Activated T-helper 1 cell treated with Interleukin-2 at 50 U/mL for 16 hours (primary cell): ENCODE measurements at places on chromosomes 1 and 21.

DNA sequence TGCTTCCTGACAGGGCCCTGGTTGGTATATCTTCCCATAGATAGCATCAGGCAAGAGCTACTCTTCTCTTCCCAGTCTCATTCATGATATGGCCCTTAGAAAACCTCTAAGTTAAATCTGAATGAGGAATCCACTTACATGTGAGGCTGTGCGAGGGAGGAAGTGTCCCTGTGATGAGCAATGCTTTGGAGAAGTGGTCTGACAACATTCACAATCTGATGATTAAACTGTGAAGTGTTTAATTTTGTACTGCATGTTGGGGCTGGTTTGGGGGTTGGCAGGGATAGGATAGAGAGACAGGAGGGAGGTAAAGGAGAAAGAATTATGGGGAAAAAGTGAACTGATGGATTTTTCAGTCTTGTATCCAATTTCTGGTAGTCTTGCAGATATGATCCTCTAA is 421.2 kb upstream of the DAB1 start:
- DNase-seq = no peak

- no peak for DNase-seq
These were observed 155.6 kb upstream of the CSF3R start for GRCh38 chr1:36638268-36638667.

GRCh38 chr1:38083541-38083940 is 36.9 kb upstream of the POU3F1 start:
- DNase-seq = no peak

DNA sequence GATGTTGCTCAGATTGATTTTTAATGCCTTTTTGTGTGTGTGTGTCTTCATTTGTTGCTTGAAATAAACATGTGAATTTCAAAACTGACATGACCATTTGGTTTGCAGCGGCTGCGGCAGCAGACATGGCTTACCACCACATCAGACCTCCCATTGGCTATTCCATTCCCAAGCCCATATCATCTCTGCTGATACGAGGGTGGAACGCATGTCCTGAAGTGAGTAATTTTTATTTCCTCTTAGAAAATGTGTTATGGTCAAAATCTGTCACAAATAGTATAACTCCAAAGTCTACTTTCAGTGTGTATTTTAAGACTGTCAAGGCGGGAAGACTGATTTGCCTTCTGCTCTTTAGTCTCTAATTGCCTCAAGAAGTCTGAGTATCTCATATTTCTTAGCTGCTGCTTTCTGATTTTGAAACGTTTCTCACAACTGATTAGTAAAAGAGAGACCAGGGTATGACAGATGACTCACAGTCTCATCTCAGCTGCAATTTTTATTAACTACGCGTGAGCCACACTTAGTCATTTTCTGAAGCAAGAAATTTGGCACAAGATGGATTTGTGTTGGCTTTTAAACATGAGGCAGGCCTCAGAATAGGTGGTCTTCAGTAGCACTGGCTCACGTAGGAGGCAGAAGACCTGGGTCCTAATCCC is 49.0 kb downstream of the LRRC53 start:
- DNase-seq = no peak

GRCh38 chr1:182777386-182777785 is 12.2 kb upstream of the NPL start:
- DNase-seq = no peak

DNA sequence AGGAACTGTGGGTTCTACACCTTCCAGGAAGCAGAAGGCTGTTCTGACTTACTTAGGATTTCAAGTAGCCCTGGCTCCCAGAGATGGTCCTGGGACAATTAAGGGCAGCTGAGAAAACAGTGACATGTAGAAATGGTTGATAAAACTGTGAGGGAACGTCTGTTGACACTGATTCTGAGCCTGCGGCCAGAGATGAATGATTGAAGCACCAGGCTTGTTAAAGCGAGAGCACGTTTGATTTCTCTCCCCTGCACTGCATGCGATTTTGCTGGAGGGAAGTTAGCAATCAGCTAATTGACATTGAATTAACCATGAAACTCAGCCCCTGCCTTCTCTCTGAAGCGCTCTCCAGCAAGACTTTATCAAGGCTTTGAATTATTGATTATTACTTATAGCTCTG is 29.9 kb upstream of the POU3F1 start:
- DNase-seq = no peak

DNA sequence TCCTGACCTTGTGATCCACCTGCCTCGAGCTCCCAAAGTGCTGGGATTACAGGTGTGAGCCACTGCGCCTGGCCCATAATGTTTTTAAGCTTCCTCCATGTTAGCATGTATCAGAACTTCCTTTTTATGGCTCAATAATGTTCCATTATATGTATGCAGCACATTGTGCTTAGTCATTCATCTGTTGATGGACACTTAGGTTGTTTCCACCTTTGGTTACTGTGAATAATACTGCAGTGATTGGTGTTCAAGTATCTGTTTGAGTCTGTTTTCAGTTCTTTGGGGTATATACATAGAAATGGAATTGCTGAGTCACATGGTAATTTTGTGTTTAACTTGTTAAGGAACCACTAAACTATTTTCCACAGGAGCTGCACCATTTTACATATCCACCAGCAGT is 17.7 kb downstream of the CMPK1 start:
- no peak for DNase-seq

- no peak for DNase-seq
These were observed 1.7 kb downstream of the CFAP410 start for GRCh38 chr21:44337449-44337848.

- no peak for DNase-seq
These were observed 20.9 kb downstream of the PLA2G2F start for GRCh38 chr1:20160034-20160433.

GRCh38 chr1:181126871-181127587 is 38.5 kb downstream of the IER5 start:
- no peak for DNase-seq

DNA sequence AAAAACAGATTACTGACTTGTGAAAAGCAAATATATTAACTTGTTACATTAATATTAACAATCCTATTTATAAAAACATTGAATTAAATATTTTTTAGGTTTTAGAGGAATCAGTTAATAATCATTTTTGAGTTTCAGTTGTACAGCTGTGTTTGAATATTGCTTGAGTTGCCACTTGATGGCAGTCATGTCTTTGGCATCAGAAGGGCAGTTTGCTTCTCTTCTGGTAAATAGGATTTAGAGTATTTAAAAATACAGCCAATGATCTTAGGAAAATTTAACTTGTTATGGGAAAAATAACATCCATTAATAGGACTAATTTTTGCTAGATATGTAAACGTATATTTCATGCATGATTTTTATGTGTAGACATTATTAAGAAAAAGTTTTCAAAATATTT is 234.1 kb downstream of the NCAM2 start:
- DNase-seq = no peak

DNA sequence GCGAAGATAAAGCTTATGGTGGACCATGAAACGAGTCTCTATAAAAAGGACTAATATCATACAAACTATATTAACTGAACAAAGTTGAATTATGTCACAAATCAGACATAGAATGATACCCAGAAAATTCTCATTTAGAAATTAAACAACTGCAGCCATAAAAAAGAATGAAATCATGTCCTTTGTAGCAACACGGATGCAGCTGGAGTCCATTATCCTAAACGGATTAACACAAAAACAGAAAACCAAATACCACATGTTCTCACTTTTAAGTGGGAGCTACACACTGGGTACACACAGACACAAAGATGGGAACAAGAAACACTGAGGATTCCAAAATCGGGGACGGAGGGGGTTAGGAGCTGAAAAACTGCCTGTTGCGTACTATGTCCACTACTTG is 11.5 kb downstream of the COP1 start:
- DNase-seq = no peak

- DNase-seq = no peak
These were observed 19.8 kb downstream of the KMO start for GRCh38 chr1:241551759-241552638.

DNA sequence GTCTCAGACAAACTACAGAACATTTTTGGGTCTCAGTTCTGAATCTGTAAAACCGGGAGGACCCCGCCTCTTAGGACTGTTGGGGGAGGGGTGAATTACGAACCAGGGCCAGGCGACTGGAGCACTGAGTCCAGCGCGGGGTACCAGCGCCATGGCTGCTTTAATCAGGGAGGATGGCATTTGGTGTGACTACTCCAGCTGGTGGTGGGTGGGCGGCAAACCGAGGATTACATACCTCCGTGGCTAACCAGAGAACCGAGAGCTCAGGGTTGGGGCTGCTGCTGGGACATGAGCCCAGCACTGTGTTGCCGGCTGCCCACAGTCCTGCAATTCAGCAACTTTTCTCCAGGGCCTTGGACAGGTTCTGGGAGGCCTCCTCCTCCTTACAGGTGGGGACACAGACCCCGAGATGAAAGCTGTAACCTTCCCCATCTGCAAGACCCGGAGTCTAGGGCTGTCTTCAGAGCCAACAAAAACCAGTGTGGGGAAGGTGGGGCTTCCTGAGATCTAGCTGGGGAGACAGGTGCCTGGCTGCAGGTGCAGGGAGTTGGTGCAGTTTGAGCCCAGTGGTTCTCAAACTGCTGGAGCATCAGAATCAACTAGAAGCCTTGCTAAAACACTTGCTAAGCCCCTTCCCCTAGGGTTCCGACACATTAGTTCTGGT is 273.5 kb downstream of the FOXD2 start:
- no peak for DNase-seq

- no peak for DNase-seq
These were observed 61.8 kb downstream of the CENPF start for GRCh38 chr1:214664651-214665433.

DNA sequence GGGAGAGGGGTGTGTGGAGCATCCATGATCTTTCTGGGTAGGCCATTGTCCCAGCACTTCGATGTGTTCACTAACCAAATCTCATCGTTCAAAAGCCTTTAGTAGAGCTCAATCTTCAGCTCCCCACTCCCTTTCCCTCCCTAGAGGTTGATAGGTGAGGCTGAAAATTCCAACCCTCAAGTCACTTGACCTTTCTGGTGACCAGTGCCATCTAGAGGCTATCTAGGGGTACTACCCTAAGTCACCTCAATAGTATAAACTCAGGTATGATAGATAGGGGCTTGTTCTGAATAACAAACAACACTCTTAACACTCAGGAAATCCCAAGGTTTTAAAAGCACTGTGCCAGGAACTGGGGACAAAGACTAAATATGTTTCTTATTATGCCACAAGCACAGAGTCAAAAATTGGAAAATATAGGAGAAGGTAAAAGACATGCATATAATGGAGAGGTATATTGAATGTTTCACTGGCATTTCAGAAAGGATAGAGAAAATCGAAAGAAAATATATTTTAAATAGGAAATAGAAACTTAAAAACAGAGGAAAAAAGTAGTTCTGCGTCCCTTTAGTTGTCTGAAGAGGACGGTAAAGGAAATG is 42.9 kb upstream of the CD53 start:
- no peak for DNase-seq

DNA sequence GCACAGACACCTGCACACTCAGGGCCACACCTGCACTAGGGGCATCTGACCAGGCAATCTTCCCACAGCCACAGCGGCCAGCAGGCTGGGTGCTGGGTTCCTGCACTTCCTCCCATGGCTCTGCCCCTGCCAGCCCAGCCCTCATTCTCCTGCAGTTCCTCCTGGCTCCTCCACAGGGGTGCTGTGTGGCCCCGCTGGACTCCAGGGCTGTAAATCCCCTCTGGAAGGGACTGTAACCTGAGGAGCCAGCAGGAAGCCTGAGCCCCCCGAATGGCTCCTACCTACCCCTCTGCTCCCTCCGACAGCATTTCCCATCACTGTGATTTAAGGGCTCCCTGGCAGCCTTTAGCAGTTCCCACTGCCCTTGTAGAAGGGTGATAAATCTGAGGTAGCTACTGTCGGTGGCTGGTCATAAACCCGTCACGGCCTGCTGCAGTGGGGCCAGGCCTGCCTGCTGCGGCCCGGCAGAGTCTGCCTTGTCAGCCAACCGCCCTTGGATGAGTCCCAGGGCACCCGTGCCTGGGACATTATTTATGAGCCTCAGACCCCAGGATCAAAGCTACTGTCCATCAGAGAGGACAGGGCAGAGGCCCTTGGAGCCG is 8.8 kb downstream of the UBL4B start:
- DNase-seq = no peak

DNA sequence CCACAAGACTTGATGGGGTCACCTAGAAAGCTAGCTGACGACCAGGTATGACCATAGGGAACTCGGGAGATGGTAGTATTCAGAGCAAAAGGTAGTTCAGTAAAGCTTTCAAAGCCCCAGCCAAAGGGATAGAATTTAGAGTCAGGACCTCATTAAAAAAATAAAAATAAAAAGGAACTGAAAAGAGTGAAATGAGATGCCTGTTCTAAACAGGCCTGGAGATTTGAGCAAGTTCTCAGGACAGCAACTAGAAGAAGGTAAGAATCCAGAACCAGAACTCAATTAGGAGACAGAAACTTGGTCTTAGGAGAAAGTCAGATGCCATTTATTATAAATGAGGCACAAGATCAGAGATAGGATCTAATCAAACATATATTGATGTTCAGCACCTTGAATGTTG is 265.5 kb upstream of the CACYBP start:
- no peak for DNase-seq

DNA sequence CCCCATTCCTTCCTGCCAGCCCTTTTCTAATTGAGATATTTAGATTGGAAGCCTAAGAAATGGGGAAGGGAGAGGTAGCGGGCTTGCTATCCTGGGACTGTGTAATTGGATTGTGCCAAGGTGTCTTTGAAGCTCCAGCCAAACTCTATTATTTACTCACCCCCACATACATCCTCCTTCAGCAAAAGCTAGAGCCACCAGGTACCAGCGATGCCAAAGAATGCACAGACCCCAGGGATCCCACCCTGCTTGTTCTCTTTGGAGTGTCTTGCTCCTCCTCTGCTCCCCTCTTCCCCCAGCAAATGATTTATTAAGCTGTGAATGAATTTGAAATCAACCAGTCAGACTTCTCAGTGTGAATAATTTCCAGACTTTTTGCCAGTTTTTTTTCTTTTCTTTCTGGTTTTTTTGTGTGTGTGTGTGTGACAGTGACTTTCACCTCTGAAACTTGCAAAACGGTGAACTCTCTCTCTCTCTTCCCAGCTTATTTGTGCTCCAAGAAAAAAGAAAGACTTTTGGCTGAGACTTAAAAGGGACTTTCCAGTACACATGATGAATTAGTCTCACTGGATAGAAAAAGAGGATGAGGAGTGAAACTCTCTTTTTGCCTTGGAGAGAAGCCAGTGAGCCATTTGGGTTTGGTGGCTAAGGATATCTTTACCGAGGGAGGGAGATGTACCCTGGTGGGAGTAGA is 1.8 kb downstream of the VASH2 start:
- DNase-seq = no peak

GRCh38 chr1:113353580-113353979 is 36.7 kb upstream of the MAGI3 start:
- DNase-seq = no peak

GRCh38 chr1:197197430-197197997 is 51.0 kb upstream of the ASPM start:
- DNase-seq = no peak

DNA sequence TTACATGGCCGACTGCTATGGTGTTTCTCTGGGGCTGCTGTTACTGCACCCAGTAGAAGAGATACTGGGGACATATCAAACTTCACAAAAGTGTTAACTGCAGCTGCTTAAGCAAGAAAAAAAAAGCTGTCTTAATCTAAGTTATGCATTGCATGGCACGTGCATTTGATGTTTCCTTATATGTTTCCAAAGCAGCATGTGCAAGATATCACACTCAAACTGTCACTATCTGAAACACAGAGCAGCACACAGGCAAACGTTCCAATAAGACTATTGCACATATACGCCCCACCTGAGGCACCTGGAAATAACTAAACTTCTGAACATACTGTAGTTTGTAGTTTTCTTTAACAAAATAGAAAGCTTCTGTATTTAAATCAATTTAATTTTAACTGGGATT is 671.4 kb upstream of the ADGRL2 start:
- no peak for DNase-seq

- DNase-seq = no peak
These were observed 75.5 kb downstream of the LRRC7 start for GRCh38 chr1:69643266-69643665.

GRCh38 chr1:144551543-144552424 is 40.9 kb upstream of the PPIAL4F start:
- DNase-seq = peak; percentile 60
